ENCODE measurements at places on chromosomes 7 and 10.

DNA sequence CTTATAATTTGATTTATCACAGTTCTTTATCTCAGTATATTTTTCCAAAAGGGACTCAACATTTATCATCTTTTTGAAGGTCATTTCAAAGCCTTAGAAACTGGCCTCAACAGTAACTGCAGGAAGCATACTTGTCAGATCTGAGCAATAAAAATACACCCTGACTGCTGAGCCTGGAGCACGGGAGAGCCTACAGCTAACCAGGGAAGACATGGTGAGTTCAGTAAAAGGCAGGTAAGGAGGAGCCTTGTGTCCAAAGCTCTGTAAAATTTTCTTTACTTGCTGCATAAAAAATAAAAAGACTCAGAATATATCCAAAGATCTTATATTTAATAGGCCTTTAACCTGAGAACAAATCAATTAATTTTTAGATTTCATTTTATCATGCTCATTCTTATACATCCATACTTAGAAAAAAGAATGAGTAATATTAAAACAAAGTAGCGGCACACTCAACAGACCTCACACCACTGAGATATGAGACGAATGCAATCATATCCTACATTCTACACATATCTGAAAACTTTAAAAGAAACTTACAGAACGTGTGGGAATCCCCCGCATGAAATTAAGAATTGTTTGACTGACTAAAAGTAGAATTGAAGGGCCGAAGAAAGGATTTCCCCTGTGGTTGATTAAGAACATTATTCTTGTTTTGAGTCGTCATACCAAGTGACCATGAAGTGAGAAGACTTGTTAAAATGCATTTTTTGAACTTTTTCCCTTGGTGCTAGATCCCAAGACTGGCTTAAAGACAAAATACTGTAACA lies 296.4 kb upstream of the MKLN1 start:
- peak; percentile 39 for DNase-seq

GRCh38 chr7:92769394-92769699 lies 67.0 kb downstream of the CDK6 start:
- no peak for DNase-seq

GRCh38 chr7:19464241-19464640 lies 244.6 kb downstream of the POLR1F start:
- DNase-seq, result no peak

- peak; percentile 36 for DNase-seq
Observed at GRCh38 chr10:128180843-128181242, 54.6 kb upstream of the MKI67 start.

DNA sequence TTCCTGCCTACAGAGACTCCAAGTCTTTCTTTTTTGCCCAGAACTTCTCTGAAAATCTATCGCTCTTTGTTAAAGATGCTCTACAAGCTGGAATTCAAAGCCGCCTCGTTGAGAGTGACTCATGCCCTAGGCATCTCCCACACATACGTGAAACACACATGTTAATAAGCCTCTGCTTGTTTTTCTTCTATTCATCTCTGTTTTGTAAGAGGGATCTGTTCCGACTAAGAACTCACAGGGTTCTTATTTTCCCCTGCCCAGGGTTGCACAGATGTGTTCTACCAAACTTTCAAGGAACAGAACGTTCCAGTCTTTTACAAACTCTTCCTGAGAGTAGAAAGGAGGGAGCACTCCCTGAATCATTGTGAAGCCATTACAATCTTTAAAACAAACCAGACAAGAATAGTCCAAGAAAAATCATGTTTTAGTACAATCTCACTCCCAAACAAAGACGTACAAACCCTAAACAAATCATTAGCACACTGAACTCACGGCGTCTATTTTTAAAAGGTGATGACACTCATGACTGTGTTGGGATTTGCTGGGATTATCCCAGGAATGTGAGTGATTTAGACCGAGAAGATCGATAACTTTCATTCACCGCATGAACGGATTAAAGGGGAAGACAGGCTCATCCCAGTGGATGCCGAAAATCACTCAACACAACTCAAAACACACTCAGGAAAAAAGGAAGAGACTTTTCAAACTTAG lies 55.3 kb upstream of the INPP5A start:
- DNase-seq, result no peak

GRCh38 chr10:31051703-31052102 lies 20.0 kb upstream of the ZNF438 start:
- DNase-seq, result no peak

DNA sequence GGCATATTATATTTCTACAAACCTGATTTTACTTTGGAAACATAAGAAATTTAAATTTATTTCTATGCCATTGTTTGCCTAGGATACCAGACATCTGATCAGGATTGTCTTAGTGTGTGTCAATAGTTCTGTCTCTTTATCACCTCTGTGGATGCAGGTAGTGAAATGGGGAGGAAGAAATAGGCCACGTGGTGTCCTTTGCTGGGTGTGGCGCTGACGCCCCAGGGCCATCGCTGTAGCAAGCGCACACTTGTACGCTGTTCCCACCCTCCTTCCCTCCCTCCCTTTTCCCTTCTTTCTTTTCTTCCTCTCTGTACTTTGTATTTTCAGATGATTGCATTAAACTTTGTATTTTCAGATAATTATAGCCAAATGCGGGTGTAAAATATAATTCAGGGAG lies 5.0 kb downstream of the DOCK1 start:
- no peak for DNase-seq

- no peak for DNase-seq
Observed at GRCh38 chr7:42469341-42469740, 232.3 kb upstream of the GLI3 start.

DNA sequence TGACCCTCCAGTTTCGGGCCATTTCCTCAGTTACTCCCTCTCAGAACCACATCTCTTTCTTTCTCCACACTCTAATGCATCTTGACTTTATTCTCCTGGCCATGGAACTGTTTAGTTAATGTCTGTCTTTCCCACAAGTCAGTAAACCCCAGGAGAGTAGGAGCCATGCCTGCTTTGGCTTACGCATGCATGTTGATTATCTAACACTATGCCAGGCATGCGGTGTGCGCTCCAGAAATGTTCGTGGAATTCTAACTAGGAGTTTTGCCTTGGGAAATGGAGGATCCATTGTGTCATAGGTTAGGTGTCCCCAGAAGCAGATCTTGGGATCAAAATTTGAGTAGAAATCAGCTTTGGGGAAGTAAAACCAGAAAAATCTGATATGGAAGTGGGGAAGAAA lies 308.9 kb downstream of the GRID1 start:
- no peak for DNase-seq

- DNase-seq, result peak; percentile 43
Observed at GRCh38 chr10:12484941-12485805, 135.8 kb downstream of the CAMK1D start.

GRCh38 chr7:148994576-148994975 lies 33.7 kb downstream of the PDIA4 start:
- no peak for DNase-seq
